ENCODE measurements at places on chromosomes 7 and 10.

DNA sequence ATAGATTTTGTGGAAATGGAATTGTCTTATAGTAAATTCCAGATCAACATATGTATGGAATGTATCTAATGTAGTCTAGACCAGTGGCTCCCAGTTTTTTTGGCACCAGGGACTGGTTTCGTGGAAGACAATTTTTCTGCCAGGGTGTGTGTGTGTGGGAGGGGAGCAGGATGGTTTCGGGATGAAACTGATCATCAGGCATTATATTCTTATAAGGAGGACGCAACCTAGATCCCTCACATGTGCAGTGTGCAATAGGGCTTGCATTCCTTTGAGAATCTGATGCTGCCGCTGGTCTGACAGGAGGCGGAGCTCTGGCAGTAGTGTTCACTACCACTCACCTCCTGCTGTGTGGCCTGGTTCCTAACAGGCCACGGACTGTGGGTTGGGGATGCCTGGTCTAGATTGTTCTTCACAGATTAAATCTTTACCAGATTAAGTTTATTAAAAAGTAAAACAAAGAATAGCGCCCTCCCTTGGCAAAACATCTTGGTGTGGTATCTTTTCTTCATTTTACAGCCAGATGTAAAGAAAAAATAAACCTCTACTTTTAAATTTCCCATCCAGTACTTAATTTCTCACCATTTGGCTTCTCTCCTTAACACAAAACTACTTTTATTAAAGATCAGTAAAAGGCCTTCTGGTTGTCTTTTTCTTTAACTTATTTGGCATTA, 48.4 kb downstream of the SEPTIN7 start:
- DNase-seq = no peak

DNA sequence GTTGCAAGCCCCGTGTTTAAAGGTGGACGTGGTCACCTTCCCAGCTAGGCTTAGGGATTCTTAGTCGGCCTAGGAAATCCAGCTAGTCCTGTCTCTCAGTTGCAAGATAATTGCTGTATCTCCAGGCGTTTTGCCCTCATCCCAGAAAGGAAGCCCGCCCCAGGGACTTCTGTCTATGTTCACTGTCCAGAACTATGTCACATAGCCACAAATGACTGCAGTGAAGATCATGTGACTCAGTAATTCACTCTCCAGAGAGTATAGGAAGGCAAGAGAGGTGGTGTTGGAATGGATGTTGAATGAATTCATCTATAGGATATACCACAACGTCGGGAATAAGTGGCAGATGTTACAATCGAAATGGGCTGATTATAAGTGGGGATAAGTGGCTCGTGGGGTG, 349 bp upstream of the ERVW-1 start:
- no peak for DNase-seq

DNA sequence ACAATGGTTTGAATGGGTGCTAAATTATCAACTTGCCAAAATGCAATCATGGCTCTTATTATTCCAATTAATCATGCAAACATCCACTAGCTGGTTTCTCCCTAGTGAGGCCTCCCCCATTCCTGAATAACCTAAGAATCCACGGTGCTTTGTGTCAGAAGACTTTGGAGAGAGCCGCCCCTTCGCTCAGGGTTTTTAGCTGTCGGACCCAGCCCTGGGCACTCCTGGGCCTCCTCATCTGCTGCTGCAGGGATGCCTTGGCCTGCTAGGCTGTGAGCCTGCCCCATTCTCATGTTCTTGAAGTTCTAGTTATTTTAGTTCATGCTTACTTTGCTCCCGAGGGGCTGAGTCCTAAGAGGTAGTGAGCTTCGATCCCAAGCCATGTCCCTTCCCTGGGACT, 34.1 kb upstream of the SFRP5 start:
- no peak for DNase-seq

GRCh38 chr7:92731335-92732063, 104.9 kb downstream of the CDK6 start:
- DNase-seq = no peak

GRCh38 chr7:2042650-2043049, 190.1 kb downstream of the MAD1L1 start:
- no peak for DNase-seq

DNA sequence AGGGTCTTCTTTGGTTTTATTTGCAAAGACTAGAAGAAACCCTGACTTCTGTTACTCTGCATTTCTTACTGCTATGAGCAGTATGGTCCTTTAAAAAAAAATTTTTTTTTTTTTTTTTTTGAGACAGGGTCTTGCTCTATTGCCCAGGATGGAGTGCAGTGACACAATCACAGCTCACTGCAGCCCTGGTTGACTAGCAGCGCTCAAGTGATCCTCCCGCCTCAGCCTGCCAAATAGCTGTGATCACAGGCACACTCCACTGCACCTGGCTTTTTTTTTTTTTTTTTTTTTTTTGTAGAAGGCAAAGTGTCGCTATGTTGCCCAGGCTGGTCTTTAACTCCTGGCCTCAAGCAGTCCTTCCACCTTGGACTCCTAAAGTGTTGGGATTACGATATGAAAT, 17.4 kb downstream of the CNNM2 start:
- no peak for DNase-seq

DNA sequence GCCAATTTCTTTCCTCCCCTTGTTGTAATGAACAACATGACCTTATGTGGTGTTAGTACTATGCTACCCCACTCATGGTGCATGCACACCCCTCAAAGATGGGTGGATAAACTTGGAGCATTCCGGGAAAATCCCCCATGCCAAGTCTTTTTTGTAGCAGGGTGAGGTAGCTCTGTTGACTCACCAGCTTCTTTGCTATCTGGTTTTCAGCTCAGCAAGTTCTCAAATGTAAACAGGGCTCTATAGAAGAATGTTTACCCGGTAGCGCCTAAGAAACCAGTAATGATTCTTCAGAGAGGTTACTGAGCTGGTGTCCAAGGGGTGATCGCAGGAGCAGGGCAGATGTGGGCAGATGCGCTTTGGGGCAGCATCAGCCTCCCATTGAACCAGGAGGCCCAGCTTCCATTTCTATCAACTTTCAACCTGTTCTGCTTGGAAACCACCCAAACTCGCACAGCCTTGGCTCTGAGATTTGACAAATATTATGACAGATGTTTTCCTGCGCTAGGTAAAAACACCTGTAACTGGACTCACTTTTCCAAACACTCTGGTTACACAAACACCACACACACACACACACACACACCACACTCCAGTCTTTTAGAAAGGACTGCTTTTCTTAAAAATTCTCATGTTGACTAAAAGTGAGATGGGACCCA, 87.8 kb downstream of the ZRANB1 start:
- DNase-seq = no peak

GRCh38 chr7:39509436-39509835, 56.8 kb upstream of the YAE1 start:
- no peak for DNase-seq

Data from CMK (cell line).